ENCODE measurements at places on chromosomes 7 and 10.

DNA sequence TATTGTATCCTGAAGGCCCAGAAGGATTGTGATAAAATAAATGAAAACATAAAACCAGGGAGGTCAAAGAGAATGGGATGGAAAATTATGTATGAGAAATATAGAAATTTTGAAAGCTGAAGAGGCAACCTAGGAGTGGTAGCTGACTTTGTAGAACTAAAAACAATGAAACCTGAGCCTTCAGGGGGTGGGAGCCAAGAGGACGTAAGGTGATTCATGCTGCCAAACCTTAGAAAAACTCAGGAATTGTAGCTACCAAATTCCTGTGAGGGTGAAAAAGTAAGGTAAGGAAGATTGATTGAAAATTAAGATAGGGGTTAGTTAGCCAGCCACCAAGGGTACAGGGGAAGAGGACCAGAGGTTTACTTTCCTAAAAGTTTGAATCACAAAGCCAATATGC, 213.2 kb downstream of the KCND2 start:
- DNase-seq: no peak

- no peak for DNase-seq
These were observed 156.0 kb downstream of the ELFN1 start for GRCh38 chr7:1825897-1826741.

GRCh38 chr7:158031867-158032308, 555.7 kb downstream of the PTPRN2 start:
- DNase-seq: no peak

- DNase-seq: no peak
These were observed 89.3 kb downstream of the NPSR1 start for GRCh38 chr7:34747176-34747781.

- no peak for DNase-seq
These were observed 113.4 kb downstream of the VIPR2 start for GRCh38 chr7:159031135-159031701.

DNA sequence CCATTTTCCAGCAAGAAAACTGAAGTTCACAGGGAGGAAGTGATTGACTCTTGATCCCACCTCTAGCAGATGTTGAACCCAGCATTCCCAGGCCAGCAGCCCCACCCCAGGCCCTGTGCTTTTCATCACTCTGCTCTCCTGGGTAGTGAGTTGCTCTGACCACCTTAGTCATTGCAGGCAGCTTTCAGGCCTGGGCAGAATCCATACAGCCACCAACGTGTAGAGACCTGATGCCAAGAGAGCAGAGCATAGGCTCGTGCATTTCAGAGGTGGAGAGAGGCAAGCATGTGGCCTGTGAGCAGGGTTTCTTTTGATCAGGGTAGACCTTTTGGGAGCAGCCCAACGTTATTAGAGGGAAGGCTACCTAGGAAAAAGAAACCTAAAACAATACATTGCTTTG, 334.6 kb downstream of the PTEN start:
- no peak for DNase-seq

GRCh38 chr7:3899559-3899991, 598.5 kb downstream of the SDK1 start:
- DNase-seq: no peak

GRCh38 chr10:62166331-62167131, 102.1 kb downstream of the RTKN2 start:
- no peak for DNase-seq

DNA sequence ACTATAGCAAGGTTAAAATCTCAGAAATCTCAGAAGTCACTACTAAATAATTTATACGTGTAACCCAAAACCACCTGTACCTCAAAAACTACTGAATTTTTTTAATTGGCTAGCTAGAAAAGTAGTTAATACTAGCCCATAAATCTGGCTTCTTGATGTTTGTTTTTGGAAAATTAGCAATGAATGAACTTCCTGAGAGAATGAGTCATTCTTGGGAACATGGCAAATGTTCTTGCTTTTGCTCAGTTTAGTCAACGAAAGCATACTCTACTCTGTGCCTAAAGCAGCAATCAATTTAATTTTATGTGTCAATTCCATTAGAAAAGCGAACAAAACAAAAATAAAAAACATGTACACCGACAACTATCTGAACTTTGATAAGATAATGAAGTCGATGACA, 69.2 kb downstream of the SEMA3E start:
- DNase-seq: no peak

GRCh38 chr10:115936926-115937767, 335.9 kb downstream of the GFRA1 start:
- DNase-seq: no peak

GRCh38 chr10:91592266-91592975, 40.5 kb downstream of the PPP1R3C start:
- DNase-seq: no peak

DNA sequence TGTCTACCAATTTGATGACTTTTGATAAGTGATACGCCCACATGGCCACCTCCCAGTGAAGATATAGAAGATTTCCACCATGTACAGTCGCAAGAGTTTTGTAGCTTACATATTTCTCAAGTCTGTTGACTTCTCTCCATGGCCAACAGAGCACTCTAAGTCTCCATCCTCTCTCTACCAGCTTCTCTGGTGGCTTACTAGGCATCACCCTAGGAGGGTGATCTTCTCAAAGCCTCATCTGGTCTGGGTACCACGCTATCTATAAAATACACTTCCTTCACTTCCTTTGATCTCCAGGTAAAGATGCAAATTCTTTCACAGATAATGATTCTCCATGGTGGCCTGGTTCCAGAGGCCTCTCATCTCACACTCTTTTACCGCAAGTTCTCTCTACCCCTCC, 49.9 kb downstream of the CALN1 start:
- no peak for DNase-seq

GRCh38 chr10:72123616-72124015, 35.3 kb upstream of the SPOCK2 start:
- no peak for DNase-seq

- DNase-seq: no peak
These were observed 589 bp downstream of the ZNF488 start for GRCh38 chr10:47383261-47384147.

DNA sequence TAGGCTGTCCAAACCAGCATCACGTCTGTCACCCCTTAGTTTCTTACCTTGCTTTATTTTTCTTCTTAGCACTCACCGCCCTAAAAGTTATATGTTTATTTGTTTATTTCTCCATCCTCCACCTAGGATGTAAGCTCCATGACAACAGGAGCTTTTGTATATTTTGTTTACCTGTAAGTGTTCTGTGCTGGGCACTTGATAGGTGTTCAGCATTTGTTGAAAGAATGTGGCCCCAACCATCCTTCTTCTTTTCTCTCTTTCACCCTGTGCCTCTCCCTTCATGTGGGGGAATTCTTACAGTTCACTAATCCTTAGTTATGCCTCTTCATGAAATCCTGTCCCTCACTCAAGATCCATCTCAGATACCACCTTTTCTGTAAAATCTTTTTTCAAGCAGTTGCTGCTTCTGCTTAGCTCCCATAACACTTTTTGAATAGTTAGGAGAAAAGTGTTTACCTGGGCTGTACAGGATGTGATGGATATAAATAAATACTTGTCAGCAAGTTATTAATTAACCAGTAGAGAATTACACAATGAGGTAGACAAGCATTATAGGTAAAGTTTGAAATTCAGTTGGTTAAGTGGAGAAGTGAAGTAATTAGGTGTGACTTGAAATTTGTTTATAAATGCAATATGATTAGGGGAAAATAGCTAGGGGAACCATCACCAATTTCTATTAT, 9.7 kb downstream of the AHR start:
- no peak for DNase-seq

DNA sequence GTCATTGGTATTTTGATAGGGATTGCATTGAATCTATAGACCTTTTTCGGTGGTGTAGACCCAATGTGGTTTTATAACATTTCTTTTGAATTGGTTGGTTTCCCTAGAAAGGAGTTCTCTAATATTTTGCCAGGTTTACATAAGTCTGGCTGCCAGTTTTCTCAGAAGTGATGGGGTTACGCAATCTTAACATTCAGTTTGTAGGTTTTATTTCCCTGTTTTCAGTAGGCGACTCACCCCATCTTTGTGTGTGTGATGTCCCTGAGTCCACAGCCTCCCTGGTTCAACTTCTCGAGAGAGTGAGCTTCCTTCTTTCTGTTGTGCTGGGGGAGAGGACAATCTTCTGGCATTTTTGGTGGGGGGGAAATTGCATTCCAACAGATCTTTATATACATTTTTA, 9.6 kb upstream of the KIF5B start:
- DNase-seq: no peak

DNA sequence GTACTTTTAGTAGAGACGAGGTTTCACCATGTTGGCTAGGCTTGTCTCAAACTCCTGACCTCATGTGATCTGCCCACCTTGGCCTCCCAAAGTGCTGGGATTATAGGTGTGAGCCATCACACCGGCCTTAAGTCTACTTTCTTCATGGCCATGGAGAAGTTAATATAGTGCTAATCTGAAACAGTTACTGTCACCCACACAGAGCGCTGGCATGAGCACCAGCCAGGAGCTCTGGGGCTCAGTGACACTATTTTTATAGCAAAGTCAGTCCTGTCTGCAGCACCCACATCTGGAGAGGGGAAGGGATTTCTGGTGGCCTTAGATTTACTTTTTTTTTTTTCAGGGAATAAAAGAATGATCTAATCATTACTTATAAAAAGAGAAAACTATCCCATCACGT, 21.3 kb downstream of the DNAJC12 start:
- DNase-seq: no peak

DNA sequence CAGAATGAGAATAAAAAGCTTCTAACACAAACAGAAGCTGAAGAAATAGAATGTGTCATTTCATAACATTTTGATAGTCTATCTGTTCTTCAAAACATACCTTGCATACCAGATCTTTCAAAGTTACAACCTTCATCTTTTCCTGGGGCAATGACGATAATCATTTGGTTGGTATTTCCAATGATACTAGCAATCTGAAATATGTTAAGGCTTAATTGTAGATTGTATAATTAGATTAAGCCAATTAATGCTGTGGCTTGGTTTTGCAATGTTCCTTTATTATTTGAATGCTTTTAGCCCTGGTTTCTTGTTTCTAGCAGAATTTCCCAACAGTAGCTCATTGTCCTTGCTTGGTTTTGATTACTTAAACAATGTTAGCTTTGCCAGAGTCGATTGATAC, 84.6 kb downstream of the CABCOCO1 start:
- no peak for DNase-seq

- no peak for DNase-seq
These were observed 31.1 kb downstream of the SKIDA1 start for GRCh38 chr10:21494191-21495001.

GRCh38 chr10:133439517-133440461, 14.0 kb upstream of the SCART1 start:
- no peak for DNase-seq

GRCh38 chr10:80171248-80171660, 34.1 kb downstream of the ANXA11 start:
- DNase-seq: no peak

DNA sequence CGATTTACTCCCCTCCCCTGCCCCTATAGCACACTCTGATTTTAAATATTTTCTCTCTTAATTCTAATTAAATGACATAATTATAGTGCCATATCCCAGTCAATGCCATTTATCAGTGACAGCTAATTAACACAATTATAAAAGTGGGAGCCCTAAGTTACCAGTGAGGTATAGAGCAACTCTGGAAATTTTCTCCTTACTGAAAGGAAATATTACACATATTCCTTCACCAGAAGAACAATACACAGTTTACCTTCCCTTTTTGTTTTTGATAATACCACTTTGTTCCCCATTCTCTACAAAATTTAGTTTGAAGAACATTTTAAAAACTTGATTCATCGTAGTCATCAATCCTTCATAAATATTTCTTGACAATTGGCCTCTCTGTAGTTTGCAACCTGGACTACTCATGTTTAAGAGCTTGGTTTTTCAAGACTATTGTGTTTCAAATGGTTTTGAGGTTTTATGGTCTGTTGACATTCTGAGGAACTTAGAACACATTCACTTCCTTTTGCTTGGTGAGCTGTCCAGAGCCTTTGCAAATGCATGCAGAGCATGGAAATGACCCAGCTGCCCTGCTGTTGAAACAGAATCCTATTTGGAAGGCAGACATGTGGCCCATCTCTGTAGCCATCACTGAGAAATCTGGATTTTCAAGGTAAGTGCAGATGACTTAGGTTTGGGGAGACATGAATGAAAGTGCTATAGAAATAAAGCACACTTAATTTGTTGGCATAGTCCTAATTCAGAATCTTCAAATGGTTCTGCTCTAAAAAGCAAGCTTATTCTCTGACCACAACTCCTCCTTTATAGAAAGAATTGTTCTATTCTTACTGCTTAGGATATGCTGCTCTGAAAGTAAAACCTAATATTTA, at the start of gene GPR141:
GPR141 (plus strand) TSS at position 521 of the 875 bp plus-strand sequence. CDS start 56,628 bp downstream, outside the sequence.
- DNase-seq: peak; percentile 84

- DNase-seq: no peak
These were observed 5.7 kb downstream of the CUX1 start for GRCh38 chr7:101823096-101823495.

GRCh38 chr10:77844713-77845445, 81.7 kb downstream of the DLG5 start:
- DNase-seq: no peak

DNA sequence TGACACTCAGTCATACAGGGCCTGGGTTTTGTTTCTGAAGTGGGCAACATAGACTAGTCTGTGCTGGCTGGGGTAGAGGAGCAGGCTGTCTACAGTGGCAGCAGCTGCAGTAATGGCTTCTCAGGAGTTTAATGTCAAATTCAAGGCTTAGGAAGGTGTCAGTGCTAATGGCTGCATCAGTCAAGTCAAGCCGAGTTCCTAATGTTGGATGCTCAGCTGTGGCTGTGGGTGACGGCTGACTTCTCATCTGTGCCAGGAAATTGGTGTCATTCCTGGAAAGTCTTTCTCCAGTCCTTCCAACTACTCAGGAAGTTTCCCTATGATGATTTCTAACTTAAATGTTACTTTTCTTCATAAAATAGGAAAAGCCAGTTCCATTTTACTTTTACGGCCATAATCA, 468.1 kb upstream of the IGFBP3 start:
- no peak for DNase-seq

DNA sequence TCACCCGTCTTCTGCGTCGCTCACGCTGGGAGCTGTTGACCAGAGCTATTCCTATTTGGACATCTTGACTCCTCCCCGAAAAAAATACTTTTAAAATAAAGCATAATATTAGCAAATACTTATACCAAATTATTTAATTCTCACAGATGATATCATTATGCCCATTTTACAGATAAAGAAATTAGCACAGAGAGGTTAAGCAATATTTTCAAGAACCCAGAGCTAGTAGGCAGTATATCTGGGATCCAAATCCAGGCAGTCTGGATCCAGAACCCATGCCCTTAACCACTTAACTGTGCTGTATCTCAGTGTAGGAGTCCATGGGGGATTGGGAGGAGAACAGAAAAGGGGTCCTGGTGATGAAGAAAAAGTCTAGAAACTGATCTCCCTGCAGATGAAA, 6.1 kb downstream of the IQUB start:
- DNase-seq: no peak

DNA sequence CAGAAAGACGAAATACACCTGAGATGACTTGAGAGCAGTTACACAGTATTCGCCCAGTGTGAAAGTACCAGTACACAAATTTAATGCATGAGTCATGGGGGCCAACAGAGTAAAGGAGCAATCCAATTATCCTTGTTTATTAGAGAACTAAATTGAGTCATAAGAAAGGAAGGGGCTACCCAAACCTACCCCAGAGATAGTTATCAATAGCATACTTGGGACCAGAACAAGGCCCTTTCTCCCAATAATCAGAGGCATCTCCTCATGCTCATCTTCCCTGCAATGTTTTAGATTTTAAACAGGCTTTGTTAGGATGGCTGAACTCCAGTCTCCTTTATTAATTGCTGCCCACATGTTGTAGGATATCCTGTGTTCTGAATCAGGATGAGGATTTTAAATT, 239.7 kb upstream of the LRGUK start:
- no peak for DNase-seq

GRCh38 chr7:8357536-8357935, 75.9 kb upstream of the NXPH1 start:
- no peak for DNase-seq

GRCh38 chr7:145700488-145700887, 416.1 kb upstream of the CNTNAP2 start:
- no peak for DNase-seq

All from GDM1 (cell line).